ENCODE measurements at places on chromosomes 3 and 15.

GRCh38 chr3:191339316-191339917, 9.1 kb upstream of the UTS2B start:
- DNase-seq: no peak

DNA sequence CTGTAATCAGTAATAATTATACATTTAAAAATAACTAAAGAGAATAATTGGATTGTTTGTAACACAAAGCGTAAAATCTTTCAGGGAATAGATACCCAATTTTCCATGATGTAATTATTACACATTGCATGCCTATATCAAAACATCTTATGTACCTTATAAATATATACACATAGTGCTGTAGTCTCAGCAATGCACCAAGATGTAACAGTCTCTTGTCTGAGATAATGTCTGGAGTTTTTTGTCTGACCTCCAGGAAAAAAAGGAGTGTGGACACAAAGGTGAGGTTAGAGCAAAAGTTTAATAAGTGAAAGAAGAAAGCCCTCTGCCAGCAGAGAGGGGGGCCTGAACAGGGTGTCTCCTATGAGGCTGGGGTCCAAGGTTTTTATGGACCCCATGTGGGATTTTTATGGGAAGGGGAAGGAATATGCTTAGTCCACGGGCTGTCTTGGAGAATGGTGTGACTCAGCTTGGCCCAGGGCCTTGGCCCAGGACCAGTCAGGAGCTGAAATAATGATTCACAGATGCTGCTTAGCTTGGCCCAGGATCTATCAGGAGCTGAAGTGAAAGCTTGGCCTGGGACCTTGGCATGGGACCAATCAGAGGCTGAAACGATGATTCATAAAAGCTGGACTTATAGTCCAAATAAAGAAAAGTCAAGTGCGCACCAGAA, 545.0 kb downstream of the ZPLD1 start:
- no peak for DNase-seq

GRCh38 chr3:197505796-197506548, 49.8 kb downstream of the BDH1 start:
- no peak for DNase-seq

DNA sequence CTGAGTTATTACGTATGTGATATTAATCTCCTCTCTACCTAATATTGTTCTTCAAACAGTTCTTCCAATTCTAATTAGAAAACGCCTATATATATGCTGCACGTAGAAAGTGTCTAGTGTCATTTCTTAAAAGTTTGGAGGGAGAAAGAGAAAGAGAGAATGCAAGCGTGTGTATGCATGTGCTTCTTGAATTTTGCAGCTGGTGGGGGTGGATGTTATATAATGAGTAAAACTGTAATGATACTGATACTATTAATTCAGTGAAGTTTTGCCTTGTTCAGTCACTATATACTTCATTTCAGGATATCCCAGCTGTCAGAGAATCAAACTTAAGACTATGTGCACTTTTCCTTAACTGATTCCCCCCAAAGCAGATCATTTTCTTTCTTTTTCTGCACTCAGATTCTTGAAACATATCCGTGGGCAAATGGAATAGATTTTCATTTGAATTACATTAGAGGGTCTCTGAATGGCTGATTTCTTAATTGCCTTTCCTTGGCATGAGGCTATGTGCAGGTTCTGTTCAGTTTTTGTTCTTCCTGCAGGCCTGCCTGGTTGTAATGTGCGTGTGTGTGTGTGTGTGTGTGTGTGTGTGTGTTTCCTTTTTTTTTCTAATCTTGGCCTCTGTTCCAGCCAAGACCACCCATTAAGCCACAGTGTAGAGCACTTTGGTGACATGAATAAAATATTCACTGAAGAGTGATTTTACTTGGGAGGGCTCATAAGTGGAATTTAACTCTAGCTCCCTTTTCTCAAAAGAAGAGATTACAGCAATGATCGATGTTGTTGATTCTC, 617.5 kb downstream of the RBMS3 start:
- DNase-seq: no peak

GRCh38 chr3:161266731-161267150, 45.6 kb downstream of the NMD3 start:
- DNase-seq: no peak

DNA sequence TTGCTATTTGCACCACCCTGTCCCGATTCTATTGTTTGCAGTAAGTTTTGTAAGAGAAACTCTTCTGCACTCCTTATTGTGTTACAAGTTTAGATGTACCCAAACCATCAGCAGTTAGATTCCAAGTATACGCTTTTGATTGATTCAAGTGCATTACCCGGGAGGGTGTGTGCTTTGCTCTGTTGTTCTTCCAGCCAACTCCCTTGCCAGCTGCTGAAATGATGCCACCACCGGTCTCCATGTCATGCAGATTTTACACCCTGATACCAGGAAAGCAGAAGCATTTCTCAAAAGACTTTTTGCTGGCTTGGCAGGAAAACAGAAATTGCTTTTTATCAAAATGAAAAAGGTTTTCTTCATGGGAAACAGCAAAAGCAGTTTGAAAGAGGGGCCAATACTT, 1006.6 kb upstream of the CFAP20DC start:
- DNase-seq: no peak

- DNase-seq: no peak
Measured at GRCh38 chr15:100111125-100112060, 230.4 kb downstream of the ADAMTS17 start.

DNA sequence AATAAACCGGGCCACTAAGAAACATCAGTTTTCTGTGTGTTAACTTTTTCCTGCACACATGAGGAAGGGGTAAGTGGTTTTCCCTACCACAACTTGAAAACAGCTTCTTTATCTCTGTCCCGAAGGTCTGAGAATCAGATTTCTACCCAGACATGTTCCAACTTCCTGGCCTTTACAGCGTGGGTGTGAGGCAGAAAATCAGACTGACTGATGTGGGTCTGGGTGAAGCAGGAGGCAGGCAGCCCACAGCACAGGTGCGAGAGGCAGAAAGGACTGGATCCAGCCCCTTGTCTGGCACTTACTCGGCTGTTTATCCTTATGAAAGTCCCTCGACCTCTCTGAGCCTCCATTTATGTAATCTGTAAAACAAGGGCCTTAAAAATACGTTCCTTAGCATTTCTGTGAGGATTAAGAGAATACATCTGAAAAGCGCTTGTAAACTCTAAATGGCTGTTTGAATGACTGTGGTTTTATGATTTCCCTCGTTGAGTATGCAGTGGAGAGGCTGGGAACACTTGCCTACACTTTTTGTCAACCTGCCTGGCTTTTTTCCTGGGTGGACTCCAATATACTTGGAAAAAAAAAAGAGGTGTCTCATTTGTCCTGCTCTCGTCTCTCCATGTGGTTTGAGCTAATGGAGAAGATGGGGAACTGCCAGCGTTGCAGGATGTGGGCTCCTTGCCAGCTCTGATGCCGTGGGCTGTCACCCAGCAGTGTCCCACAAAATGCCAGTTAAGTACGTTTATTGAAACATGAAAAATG, 3.1 kb downstream of the AGBL1 start:
- peak; percentile 42 for DNase-seq

DNA sequence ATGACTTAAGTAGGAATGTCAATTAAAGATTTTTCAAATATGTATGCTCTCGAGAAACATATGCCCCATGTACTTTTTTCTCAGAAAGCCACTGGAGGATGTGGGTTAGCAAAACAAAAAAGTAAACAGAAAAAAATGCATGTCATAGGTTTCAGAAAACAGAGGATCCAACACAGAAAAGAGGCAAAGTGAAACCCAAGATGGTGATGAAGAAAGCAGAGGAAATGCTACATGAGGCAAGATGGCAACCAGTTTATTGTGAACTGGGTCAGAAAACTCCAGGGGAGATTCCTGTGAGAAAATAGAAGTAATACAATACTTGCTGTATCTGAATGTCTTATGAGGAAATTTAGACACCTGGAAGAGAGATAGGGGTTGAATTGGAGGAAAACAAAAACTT, 30.8 kb upstream of the EOMES start:
- no peak for DNase-seq

DNA sequence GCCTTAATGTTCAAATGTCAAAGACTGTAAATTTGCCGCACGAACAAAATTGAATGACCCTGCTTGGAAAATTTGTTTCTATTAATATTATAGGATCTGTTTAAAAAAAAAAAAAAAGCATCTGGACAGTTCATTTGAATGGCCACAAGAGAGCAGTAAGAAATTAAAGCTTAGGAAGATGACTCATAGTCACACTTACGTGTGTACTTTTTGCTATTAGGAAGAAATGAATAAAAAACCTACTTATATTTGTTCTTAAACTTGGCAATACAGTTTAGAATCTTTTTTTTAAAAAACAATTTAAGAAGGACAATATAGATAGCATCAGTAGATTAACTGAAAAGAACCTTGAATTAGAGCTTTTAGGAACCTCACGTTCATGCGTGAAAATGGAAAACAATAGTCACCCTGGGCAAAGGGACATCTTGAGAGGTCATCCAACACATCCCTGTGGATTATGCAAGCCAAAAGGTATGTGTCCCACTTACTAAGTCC, 621.8 kb downstream of the MECOM start:
- DNase-seq: no peak

DNA sequence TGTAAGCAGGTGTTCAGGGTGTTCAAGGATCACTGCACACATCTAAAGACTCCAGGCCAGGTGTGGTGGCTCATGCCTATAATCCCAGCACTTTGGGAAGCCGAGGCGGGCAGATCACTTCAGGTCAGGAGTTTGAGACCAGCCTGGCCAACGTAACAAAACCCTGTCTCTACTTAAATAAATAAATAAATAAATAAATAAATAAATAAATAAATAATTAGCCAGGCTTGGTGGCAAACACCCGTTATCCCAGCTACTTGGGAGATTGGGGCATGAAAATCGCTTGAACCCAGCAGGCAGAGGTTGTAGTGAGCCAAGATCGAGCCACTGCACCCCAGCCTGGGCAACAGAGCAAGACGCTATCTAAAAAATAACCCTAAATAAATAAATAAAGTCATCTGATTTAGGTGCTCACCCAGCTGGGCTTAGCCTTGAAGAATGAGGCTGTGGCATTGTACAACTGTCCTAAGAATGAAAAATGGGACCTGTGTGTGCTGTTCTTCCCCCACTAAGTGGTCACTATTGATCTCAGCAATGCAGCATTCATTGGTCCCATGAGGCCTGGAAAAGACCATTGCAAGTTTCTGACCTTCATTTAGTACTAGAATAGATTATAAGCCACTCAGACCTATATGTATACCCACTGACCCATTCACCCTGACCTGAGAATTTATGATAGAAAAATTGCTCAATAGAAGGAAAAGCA, 82.8 kb upstream of the ABHD17C start:
- no peak for DNase-seq

- DNase-seq: no peak
Measured at GRCh38 chr3:14915636-14916222, 31.7 kb upstream of the NR2C2 start.

DNA sequence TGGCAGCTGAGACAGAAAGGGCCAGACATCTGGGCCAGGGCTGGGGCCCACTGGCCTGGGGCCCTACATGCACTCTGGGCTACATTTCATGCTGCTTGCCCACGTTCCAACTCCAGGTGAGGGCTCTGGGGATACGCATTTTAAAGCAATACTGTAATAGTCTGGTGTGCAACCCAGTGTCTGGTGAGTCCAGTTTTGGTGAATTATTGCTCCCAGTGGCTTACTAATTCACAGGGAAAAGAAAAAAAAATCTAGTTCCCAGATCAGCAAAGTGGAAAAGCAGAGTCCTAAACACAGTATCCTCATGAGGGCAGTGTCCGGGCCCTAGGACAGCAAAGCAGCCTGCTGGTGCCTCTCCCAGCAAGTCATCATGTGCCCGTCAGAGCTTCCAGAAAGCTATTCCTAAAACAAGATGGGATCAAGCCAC, 82.4 kb downstream of the CCNL1 start:
- DNase-seq: no peak

DNA sequence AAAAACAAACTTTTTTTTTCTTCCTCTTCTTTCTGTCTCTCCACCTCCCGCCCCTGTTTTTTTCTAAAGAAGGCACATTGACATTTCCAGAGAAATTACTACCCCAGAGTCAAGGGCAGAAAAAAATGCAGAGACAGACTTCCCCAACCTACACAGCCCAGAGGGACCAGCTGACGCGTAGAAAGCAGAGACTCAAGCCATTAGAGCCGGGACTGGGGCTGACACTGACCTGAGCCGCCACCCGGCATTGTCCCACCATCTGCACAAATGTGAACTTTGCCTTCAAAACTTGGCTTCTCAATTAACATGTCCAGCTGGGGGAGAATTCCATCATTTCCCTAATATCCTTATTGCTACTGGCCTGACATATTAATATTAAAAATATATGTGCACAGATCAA, 385.6 kb downstream of the NR2F2 start:
- no peak for DNase-seq

DNA sequence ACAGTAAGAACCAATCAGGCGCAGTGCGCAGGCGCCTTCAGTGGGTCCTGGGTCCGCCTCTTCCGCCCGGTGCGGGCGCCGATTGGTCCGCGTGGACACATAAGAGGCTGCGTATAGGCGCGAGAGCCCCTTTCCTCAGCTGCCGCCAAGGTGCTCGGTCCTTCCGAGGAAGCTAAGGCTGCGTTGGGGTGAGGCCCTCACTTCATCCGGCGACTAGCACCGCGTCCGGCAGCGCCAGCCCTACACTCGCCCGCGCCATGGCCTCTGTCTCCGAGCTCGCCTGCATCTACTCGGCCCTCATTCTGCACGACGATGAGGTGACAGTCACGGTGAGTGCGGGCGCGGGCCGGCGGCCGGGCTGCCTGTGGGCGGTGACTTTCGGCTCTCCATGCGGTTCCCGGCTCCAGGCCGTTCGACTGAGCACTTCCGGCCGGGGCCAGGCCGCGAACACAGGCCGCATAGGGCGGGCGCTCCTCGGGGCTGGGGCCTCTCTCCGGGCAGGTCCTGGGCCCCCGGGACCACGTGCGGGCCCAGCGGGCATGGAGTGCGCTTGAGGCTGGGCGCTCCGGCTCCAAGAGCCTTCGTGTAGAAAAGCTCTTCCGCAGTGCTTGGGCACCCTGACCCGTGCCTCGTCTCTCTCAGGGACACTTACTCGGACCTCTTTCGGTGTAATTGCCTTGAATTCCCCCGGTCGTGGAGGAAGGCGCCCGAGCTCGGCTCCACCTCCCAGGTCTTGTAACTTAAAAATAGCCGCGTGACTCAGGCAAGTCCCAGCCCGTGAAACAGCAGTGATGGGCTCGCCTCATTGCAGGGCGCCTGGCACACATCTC, at the start of gene RPLP1:
Gene RPLP1, plus strand, starts transcription at position 127 of the 830 bp plus-strand sequence. Its CDS starts 131 bp downstream, at position 258.
- peak; percentile 95 for DNase-seq

GRCh38 chr3:43879166-43879565, 188.4 kb downstream of the ABHD5 start:
- no peak for DNase-seq

GRCh38 chr15:91400481-91400880, 300.4 kb downstream of the SV2B start:
- no peak for DNase-seq

GRCh38 chr3:45043728-45044299, 17.7 kb downstream of the CLEC3B start:
- no peak for DNase-seq

DNA sequence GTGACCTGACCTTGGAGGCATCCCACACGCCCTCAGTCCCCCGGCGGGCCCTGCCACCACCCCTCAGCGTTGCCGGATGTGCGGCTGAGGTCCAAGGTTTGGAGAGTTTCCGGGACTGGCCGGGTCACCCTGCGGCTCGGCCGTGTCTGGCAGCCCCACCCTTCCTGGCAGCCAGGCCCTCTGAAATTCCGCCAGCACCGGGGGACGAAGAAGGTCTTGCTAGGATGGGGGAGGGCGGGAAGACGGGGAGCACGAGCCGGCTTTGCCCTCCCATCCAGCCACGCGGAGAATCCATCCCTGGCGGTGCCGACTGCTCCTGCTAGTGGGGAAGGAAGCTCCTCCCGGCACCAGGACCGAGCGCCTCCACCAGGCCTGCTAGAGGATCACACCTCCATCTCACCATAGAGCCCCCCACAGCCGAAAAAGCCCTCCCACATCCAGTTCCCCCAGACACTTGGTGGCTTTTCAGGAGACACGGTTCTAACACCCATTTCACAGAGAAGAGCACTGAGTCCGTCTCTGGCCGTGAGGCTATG, 81.5 kb downstream of the CPN2 start:
- no peak for DNase-seq

Measured in occipital lobe (tissue), 3 donors.